T-helper 17 cell (primary cell): ENCODE measurements at places on chromosomes 1 and 21.

GRCh38 chr1:244768186-244768585, 67.3 kb upstream of the COX20 start:
- DNase-seq: no peak

DNA sequence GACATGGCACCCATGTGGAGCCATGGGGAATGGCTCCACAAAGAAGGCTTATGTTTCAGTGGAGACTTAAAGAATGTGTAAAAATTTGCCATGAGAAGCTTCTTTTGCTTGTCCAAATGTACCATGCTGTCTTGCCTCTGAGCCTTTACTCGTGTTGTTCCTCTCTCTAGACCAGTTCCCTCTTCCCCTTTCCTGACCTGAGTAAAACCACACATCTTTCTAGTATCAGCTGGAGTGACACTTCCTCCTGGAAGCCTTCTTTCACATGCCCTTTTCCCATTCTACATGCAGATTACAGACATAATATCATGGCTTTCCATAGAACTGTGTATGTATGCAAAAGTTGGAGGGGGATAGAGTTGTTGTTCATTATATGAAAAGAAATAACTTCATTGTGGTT, 13.6 kb upstream of the GPX7 start:
- DNase-seq: no peak

- no peak for DNase-seq
These were observed 81.1 kb upstream of the ZNF648 start for GRCh38 chr1:182142621-182143020.

- peak; percentile 53 for DNase-seq
These were observed 354.0 kb upstream of the DUSP10 start for GRCh38 chr1:222095606-222096475.

DNA sequence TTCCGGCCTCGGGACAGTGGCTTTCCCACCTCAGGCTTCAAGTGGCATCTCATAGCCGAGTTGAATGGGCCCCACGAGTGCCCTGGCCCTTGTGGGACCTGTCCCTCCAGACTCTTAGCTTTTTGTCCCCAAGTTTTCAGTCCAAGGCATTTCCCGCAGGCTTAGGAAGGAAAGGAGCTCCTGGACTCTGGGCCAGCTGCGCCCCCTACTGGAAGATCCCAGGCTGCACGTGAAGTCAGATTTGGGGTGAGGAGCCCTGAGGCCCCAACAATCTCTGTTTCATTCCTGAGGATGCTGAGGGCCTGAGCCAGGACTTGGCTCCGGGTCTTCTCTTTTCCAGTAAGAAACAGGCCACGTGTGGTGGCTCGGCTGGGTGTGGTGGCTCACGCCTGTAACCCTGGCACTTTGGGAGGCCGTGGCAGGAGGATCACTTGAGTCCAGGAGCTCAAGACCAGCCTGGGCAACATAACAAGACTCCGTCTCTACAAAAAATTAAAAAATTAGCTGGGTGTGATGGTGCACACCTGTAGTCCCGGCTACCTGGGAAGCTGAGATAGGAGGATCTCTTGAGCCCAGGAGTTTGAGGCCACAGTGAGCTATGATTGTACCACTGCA, 67.4 kb downstream of the ARHGEF10L start:
- no peak for DNase-seq

- no peak for DNase-seq
These were observed 96.5 kb upstream of the WNT4 start for GRCh38 chr1:22239378-22239777.

- DNase-seq: no peak
These were observed 38.2 kb downstream of the CACNA1S start for GRCh38 chr1:201074018-201074417.

DNA sequence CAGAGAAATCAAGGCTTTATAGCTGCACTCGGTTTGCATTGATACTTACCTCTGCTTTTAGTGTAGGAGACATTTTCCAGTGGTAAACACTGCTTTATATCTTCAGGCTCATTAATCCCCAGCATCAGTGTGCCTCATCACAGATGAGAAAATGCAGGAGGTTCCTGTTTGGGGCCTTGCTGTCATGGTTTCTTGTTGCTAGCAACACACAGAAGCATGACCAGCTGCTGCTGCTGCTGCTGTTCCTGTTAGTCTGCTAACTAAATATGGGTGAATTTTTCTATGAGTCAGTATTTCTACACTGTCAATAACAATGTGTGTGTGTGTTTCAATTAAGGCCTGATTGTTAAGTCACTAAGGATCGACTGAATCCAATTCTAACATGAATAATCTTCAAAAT, 85.8 kb upstream of the RGS1 start:
- no peak for DNase-seq

- DNase-seq: no peak
These were observed 10.2 kb downstream of the WNT4 start for GRCh38 chr1:22132517-22133235.
